ENCODE measurements at places on chromosomes 7 and 10.

- no peak for DNase-seq
Observed at GRCh38 chr7:78437118-78437517, 638.5 kb downstream of the PHTF2 start.

DNA sequence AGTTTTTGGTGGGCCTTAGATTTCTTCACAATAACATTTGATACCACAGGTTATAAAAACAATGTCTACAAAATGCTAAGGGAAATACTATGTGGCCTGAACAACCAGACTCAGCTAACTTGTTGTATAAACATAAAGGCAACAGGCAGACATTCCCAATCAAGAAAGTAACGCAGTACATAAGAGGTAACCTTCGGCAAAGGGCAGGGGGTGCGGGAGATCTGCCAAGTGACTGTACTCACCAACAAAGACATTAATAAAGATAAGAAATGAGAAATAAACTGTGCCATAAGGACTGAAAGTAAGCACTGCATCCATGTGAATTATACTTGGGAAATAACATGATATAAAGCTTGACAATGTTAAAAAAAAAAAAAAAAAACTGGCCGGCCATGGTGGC lies 15.4 kb downstream of the NSUN6 start:
- no peak for DNase-seq

DNA sequence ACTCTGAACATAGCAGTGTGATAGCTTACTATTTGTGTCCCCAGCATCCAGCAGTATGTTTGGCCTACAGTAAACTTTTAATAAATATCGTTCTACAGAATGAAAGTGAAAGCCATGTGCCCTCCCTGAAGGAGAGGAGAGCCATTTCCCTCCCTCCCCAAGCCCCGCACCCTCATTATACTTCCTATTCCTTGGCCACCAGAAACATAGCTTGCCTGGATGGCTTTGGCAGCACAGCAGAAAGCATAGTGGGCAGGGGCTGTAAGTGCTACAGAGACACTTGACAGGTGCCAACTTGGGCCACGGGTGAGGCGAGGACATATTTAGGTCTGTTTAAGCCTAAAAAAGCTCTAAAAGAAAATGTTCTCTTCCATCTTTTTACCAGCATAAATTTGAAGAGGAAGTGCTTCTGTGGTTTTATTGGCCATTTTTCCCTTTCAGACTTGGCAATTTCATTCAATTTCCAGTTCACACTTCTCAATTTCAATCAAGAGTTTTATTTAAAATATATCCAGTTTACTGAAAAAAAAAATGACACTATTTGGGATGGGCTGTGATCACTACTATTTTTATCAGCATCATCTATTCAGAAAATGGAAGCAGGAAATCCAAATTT lies 12.7 kb downstream of the HHEX start:
- no peak for DNase-seq

GRCh38 chr7:29924684-29925083 lies 64.9 kb downstream of the SCRN1 start:
- no peak for DNase-seq

GRCh38 chr10:69318867-69319727 lies 40.8 kb downstream of the HK1 start:
- peak; percentile 46 for DNase-seq

GRCh38 chr7:29500719-29501118 lies 62.9 kb upstream of the PRR15 start:
- DNase-seq, result no peak

DNA sequence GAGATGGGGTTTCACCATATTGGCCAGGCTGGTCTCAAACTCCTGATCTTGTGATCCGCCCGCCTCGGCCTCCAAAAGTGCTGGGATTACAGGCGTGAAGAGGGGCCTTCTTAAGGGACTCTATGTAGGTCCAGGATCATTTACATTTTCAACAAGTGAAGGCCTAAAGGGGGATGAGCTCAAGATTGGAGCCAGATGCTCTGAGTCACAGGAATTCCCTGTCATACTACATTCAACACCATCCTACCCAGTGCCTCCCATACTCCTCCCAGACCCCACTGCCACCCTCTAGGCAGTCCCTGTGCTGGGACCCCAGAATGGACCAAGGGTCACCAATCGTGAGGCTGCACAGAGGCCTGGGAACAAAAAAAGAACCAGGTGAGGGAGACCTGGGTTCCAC lies 29.9 kb downstream of the CYTH3 start:
- DNase-seq, result no peak

- DNase-seq, result no peak
Observed at GRCh38 chr10:127406018-127406550, 143.0 kb upstream of the NPS start.

DNA sequence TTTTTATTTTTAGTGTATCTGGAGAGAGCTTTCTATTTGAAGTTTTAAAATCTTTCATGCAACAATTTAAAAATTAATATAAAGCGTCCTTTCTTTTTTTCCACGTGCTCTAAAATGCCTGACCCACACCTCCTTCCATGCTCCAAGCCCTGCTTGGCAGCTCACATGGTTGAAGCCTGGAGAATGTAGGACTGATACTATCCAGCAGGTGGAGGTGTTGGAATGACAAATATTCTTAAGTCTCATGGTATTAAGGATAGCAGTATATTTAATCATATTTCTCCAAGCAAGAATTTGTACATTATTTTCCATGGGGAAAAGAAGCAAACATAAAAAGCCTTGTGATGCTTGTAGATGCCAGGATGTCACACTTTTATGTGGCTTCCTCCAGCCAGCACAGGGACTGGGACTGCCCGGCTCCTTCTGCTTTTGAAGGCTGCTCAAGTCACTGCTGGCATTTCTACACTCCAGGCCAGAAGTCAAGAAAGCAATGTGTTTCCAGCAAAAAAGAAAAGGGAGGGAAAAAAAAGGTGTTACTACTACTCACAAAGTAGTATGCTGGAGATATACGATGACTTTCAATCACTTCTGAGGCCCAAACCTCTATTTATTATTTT lies 49.7 kb downstream of the BZW2 start:
- peak; percentile 38 for DNase-seq

DNA sequence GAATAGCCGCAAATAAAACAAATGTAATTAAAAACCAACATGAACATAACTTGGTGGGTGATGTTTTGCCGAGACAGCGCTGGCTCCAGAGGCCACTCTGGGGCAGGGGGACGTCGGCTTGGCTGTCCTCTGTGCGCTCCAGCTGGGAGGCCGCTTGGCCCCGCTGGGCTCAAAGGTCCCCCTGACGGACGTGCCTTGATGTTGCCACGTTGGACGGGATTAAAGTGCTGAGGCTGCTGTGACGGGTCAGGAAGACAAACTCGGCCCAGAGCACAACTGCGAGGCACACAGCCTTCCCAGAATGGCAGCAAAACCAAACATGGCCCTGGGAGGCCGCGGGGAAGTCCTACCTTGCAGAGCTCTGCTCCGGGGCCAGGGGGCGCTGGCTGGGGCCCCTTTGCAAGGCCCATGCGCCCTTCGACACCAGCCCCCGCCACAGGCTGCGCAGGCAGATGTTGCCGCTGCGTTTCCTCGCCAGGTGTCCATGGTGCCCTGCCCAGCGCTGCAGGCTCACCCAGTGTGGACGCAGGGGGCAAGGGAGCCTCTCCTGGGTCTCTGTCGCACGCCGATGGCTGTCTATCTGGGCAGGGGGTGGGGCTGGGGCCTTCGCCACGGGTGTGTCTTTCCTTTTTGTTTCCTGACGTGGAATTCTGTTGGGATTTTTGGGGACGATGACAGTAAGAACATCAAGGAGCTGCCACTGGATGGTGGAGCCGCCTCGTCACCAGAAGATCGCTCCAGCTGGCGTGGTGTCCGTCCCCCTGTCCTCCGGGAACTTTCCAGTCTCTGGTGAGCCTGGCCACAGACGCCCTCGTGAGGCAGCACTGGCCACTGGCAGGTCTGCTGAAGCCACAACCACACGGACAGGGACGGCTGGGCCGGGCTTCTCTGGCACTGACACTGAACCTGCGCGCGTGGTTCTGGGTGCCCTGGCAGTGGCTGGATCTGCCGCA lies 99.6 kb upstream of the DIP2C start:
- peak; percentile 85 for DNase-seq

- no peak for DNase-seq
Observed at GRCh38 chr10:87706731-87707130, 47.1 kb downstream of the PAPSS2 start.

- peak; percentile 65 for DNase-seq
Observed at GRCh38 chr10:123995461-123996131, 97.8 kb downstream of the CHST15 start.
